ENCODE measurements at places on chromosomes 5 and 9.
A peak's percentile ranks its signal among the peaks of the same experiment; 100 is the strongest.

DNA sequence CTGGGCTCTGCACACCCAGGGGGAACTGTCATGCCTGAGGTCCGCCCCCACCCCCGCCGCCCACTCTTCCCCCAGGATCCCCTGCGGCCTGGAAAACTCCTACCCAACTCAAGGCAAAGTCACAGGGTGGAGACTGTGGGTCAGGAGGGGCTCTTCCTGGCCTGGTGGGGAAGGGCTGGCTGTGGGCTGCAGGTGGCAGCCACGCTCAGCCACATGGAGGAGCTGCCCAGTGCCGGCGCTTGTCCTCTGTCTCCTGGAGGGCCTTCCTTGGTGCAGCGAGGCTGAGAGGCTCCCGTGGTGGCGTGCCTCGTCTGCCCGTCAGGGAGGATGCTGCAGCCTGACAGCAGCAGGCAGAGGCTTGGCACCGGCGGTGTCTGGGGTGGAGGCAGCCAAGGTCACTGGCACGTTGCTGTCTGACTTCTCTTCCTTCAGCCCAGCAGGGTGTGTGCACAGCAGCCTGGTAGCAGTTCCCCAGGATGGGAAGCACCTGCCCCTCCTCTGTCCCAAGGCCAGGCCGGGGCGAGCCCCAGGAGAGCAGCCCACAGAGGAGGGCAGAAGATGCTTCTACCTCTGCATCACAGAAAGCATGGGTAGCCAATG lies 78.1 kb downstream of the ADAMTS2 start:
- DNase-seq = no peak

DNA sequence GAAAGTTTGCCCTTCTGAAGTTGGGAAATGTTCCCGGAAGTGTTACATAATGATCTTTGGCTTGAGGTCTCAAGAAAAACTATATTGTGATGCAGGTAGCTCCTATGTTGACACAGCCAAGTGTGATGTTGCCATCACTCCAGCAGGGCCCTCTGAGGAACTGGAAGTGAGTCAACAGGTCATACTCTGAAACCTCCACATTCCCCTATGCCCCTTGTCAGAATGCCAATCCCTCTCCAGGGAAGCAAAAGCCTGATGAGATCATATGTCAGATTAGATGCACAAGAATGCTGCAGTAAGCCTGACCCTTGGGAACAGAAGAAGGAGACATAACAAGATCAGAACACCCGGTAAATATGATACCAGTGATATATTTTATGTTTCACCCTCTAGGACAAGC lies 66.8 kb upstream of the ITGA2 start:
- DNase-seq = no peak

DNA sequence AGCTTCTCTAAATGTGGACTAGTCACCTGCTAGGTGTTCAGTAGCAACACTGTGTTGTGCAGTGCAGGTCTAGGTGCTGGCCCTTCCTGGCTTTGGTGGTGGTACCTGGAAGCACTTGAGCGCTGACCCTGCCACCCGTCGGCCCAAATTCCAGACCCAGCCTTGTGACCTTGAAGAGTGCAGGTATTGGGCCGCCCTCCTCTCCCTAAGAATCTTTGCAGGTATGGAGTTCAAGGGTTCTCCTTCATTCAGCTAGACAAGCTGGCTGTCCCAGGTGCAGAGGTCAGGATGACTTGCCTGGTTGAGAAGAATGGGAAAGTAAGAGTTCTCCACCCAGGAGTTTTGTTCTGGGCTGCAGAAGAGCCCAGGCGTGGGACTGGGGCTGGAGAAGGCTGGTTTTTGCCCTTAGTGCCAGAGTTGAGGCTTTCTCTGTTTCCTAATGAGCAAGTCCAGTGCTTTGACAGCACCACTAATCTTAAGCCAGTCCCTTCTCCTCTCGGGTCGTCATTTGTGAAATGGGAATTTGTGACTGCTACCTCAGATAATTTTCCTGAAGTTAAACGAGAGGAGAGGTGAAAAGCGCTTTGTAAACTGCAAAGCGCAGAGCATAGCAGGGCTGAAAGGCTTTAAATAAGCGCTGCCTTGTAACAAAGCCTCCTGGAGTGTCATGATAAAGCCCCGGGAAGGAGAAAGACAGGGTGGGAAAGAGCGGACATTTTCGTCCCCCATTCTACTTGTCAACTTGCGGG lies 4.0 kb downstream of the FOXE1 start:
- no peak for DNase-seq

GRCh38 chr5:159641371-159642039 lies 274.8 kb upstream of the ADRA1B start:
- DNase-seq = no peak

DNA sequence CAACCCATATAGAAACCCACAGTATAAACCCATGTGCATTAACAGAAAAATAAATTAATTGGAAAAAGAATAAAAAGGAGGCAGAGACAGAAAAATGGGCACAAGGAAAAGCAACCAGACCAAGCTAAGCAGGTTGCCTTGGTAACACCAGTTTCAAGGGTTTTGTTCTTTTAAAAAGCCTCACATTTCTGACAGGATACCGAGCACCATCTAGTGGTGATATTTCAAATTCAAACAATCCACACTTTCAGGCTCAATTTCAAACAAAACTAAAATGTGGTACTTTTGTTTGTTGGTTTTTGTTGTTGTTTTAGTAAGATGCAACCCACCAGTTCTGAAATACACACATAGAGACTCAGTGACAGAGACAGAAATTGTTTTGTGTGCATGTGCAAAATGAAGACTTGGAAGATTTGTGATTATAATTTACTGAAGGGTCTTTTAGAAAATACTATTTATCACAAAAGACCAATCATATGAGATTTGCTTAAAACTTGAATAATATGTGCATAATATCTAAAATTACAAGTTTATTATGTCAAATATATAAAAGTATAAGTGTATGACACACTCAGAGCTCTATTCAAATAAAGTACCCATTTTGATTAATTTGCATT lies 318.2 kb downstream of the SLCO4C1 start:
- peak; percentile 50 for DNase-seq

DNA sequence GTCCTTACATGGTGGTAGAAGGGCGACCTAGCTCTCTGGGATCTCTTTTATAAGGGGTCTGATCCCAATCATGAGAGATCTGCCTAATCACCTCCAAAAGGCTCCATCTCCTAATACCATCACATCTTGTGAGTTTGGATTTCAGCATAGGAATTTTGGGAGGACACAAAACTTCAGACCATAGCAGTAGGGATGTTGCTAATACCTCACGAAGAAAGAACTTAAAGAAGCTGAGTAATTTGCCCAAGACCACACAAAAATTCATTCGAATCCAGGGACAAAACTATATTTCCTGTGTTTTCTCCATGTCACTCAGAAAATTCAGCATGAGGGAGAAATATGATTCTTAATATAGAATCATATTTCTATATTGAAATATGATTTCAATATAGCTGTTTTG lies 32.7 kb downstream of the MTAP start:
- DNase-seq = no peak

DNA sequence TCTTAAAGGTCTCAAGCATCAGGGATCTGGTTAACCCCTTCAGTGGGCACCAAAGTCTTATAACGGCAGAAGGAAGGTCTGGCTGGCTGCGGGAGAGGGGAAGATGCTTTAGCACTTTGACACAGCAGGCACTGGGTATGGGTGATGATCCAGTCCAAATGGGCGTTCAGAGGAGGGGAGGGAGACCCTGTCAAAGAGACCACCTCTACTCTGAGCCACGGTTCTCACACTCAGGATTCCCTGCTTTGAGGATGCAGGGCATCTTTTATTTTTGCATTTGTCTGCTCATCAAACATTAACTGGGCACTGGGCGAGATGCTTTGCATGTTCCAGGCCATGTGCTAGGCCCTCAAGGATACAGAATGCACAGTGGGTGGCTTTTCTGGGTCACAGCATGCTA lies 204.0 kb downstream of the DAB2IP start:
- DNase-seq = no peak

DNA sequence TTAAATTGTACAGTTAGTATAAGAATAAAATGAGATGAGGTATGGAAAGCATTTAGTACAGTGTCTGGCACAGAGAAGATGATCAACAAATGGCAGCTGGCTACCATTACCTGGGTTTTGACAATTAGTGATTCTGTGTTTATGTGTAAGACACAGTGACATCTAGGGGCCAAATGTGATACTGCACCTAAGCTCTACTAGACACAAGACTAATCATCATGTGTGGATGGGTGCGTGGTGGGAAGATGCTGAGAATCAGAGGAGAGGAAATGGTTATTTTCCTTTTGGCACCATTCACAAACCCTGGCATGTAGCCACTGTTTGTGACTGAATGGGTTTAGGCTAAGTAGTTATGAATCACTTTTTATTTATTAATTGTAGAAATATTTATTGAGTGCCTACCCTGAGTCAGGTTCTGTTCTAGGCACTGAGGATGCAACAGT lies 109.8 kb upstream of the TBC1D2 start:
- peak; percentile 18 for DNase-seq

- no peak for DNase-seq
These were observed 62.1 kb downstream of the PCSK1 start for GRCh38 chr5:96370976-96371375.

Measured in COLO829 (cell line).